Fibroblast of upper back skin (primary cell): ENCODE measurements at places on chromosomes 2 and 18.
A peak's percentile ranks its signal among the peaks of the same experiment; 100 is the strongest.

DNA sequence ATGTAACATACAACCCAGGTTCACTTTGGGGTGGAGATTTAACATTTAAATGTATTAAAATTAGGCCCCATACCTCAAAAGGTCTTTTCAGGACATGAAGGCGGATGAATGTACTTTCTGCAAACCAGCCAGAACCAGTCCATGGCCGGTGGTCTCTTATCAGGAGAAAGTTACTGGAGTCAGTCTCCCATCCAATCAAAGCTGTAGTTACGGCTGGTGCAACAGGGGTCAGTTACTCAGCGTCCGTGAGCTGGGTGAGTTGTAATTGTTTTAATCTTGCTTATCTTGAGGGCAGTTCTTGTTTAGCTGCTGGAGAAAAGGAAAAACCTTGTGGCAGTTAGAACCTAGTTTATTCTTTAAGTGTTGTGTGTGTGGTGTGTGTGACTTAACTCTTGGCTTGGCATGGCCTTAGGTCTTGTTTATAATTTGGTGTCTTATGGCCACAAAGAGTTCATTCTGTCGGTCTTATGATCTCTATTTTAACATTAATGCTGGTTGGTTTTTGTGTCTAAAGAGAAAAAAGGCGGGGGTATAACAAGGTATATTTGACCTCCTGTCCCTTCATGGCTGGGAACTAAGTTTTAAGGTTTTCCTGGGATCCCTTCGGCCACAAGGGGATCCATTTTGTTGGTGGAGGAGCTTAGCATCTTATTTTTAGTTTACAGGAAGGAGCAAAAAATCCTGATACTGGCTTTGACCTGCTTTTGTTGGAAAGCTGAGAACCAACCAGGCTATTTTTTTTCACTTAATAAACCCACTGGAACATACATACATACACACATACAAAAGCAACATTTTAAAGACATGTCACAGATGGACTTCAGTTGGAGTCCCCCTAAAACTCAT, 143.5 kb upstream of the NCK2 start:
- DNase-seq = no peak

GRCh38 chr2:72413716-72414115, 266.1 kb upstream of the CYP26B1 start:
- DNase-seq = no peak

DNA sequence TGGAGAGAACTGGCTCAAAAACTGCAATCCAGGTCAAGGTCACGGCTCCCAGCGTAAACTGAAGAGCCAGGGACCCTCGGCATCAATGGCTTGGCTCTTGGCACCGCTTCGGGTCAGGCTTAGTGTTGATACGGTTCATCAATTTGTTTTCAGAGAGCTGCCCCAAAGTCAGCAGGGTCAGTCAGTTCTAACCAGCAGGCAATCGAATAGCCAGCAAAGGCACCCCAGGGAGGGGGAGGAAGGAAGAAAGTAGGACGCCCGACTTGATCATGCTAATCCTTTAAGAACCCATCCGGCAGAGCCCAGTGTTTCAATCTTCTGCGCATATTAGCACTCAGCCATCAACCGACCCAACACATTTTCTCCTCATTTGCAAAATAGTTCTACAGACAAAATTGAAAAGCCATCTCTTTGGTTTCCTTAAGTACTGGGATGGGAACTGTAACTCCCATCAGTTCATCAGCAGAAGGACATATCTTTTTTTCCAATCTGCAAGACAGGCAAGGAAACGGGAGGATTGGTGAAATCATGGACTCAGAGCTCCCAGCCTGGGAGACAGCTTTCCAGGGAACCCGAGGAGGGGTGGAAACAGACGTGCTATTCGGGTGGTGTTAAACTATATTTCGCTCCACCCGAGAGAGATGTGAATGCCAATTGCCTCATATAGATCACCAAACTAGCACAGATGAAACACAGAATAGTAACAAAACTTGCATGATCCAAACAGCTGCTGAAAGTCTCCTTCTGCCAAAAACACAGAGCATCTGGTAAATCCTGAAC, 40.7 kb upstream of the CABLES1 start:
- no peak for DNase-seq

DNA sequence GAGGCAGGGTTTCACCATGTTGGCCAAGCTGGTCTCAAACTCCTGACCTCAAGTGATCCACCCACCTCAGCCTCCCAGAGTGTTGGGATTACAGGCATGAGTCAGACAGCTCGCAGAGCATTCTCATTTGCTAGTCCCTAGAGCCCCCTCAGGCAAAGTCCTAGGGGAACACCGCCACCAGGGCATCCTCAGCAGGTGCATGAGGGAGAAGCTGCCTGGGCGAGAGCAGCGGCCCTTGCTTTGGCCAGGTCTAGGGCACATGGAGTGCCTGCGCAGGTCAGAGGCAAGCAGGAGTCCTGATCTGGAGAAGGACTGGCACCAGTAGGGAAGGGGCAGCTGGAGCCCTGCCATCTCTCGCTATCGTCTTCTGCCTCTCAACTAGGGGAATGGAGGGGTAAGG, 32.4 kb downstream of the NGEF start:
- peak; percentile 8 for DNase-seq

- DNase-seq = no peak
These were observed 157.9 kb upstream of the FOSL2 start for GRCh38 chr2:28234807-28235206.

GRCh38 chr2:4959219-4959618, 733.0 kb upstream of the SOX11 start:
- DNase-seq = no peak

GRCh38 chr2:70946832-70947442, 11.2 kb downstream of the ATP6V1B1 start:
- DNase-seq = peak; percentile 51

GRCh38 chr18:5058768-5059695, 138.0 kb downstream of the AKAIN1 start:
- peak; percentile 25 for DNase-seq

DNA sequence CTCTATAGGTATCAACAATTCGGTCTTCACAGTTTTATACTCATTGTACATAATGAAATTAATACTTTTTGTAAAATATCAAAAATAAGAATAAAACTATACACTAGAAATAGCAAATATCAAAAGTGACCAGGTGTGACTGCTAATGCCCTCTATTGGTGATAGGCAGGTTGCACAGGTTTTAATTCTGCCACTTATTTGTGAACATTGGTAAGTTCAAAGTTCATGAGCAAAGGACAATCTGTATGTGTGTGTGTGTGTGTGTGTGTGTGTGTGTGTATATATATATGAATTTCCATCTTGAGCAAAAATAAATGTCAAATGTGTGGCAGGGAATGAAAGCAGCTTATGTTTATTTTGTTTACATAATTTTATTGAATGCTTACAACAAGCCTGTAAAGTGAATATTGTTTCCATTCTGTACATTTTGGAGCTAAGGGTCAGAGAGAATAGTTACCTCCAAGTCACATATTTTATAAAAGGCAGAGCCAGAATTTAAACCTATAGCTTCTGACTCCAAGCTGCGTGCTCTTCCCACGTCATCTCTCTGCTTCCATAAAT, 537.4 kb downstream of the CPS1 start:
- no peak for DNase-seq

GRCh38 chr2:147149575-147150240, 695.1 kb upstream of the ACVR2A start:
- peak; percentile 24 for DNase-seq

- peak; percentile 32 for DNase-seq
These were observed 1.1 kb downstream of the ITGAV start for GRCh38 chr2:186590759-186591505.

DNA sequence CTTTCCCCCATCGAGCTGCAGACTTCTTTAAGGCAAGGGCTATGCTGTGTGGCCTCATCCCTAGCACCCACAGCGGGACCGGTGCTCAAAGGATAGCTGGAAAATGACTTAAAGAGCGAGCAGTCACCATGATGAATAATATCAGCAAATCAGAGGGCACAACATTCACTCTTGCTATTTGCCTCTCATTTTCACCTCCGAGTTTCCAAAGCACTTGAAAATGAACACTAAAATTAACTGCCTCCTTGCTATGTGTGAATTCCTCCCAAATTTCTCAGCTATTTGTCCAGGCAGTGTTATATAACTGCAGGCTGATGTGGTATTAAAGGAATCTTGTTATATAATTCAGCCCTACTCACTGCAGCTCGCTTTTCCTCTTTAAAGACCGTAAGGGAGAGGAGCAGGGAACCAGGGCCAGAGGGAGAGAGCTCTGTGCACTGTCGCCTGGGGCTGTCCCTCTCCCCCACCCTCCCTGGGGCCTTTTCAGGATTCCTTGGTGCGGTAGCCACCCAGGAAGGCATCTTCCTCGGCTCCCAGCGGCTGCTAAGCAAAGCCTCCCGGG, 1.4 kb downstream of the CYS1 start:
- DNase-seq = no peak

DNA sequence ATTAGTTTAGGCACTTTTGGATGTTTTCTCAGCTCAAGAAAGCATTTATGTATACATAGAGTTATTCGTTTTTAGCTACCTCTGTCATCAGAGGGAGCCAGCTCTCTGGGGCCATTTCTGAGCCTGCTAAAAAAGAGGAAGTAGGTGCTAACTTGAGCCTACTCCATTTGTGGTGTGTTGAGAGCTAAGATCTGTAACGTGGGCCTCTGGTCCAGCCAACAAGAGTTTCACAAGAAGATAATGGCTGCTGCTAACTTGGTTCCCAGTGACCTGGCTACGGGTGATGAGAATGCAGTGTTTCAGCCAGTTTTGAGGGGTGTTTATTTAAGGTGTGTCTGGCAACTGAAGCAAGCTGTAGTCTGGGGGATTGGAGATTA, 182.5 kb downstream of the PRKCE start:
- no peak for DNase-seq

DNA sequence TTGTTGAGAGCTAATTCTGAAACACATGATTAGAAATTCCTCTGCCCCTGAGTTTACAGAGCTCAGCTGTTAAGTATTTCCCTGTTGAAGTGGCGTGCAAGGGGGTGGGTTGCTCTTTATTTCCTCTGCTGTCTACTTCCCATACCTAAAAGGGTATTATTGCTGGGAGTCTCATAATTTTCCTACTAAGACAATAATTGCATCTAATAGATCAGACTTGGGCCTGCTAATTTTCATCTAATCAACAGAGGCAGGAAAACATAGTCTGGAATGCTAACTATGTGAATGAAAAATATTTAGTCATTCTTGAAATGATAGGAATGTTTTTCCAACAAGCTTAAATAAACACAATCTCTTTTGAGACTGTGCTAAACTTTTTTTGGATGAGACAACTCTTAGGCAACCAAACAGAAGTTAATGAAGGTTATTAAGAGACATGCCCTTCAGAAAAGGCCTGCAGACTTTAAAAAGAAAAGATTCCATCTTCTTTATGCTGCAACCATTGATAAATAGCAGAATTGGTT, 111.4 kb downstream of the FEZ2 start:
- DNase-seq = peak; percentile 86

GRCh38 chr2:50221106-50221505, 810.8 kb downstream of the NRXN1 start:
- DNase-seq = no peak

DNA sequence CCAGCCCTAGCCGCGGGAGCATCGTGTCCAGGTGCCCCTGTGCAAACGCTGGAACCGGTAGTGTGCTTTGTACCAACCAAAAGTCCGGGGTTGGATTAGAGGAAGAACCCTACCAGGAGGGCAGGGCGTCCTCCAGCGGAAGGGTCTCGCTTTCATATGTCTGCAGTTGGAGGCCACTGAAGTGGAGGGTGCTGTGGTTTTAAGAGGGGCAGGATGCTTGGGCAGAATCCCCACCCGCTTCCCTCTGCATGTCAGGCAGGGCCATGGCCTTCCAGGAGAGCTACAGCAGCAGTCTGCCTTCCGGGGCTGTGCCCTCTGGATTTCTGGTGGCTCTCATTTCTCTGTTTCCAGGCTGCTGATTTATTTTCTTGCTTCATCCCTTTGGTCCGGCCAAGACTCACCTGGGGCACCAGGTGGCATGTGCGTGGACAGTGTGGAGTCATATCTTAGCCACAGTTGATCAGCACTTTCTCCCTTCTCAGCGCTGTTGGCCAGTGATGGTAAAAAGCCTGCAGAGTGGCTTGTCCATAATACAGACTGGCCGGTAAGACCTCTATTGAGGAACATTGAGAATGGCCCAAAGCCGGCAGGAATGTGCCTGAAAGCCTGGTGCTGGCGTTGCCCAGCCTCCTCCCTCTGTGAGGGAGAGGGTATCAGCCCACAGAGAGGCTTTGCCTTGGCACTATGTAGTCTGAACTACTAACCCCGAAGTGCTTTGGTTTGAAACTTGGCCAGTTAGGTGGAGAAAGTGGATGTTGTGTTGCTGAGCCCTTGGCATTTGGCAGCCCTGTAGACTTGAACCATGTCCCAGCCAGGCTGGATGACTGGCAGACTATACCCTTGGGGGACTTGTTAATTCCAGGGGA, 1.8 kb downstream of the AGAP1 start:
- no peak for DNase-seq

DNA sequence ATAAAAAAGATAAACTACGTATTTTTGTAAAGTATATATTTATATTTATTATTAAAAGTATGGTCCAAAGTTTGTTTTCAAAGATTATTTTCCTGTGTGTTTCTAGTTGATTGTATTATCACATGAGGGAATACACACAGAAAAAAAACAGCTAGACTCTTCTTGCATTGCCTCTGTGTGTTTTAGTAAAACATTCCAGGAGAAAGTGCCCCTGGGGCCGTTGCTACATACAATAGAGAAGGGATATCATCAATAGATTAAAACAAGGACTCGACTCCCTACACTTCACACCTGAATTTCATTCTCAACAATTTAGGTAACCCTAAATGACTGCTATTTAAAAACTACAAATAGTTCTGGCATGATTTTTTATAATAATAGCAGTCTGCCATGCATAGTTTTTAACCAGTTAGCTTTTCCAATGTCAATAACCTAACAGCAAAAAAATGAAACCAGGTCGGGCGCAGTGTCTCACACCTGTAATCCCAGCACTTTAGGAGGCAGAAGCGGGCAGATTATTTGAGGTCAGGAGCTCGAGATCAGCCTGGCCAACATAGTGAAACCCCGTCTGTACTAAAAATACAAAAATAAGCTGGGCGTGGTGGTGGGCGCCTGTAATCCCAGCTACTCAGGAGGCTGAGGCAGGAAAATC, 171.3 kb downstream of the DNAH6 start:
- no peak for DNase-seq

DNA sequence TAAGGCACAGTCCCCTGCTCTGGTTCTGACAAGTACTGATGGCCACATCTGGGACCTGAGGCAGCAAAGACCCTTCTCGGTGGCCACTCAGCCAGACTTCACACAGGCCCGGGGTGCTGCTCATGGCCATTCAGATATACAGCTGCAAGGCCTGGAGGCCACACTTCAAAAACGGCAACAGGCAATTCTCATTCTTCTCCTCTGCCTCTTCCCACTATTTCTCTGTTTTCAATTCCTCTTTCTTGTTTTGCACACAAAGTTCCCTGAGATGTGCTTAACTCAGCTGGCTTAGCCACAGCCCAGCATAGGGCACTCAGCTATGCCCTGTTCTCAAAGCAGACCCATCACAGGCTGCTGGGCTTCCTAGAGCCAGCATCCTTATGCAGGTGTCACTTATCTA, 29.9 kb downstream of the PTPN18 start:
- no peak for DNase-seq

GRCh38 chr18:62788111-62788510, 72.8 kb downstream of the PHLPP1 start:
- no peak for DNase-seq

GRCh38 chr2:58378152-58378551, 137.0 kb upstream of the FANCL start:
- no peak for DNase-seq

- no peak for DNase-seq
These were observed 94.8 kb upstream of the LPIN2 start for GRCh38 chr18:3107740-3108151.
